Activated T-helper 2 cell treated with anti-CD3 and anti-CD28 coated beads, Interferon-gamma antibody, Interleukin-2, Interleukin-4, amounts not matched to agents 10 μg/mL and 5 μg/mL and 100 μg/mL, durations not matched to agents 14 hours and 24 hours and 36 hours (primary cell): ENCODE measurements at places on chromosomes 7 and 10. TPM values are rescaled to one million over a fixed set of nuclear protein-coding genes. Genes with fewer than 3 reads are reported as not detected.

Gene ARHGEF35
- 3.6 and 4.1 TPM in 2 replicates for total RNA-seq

Gene ELAPOR2
- total RNA-seq, result 2.4 and 2.7 TPM in 2 replicates

Gene ICA1
- total RNA-seq, result 3.9 and 4.8 TPM in 2 replicates

Gene SFTPA1
- not detected in 2 replicates for total RNA-seq

Gene PITRM1
- 76.4 and 84.5 TPM in 2 replicates for total RNA-seq

Gene C10orf95
- total RNA-seq, result 0.32 TPM in 1 of 2 replicates, not detected in the other

Gene KCND2
- not detected in 2 replicates for total RNA-seq

Gene ZNF853
- total RNA-seq, result 0.23 TPM in 2 replicates

Gene CLCN1
- not detected in 2 replicates for total RNA-seq

Gene BBIP1
- total RNA-seq, result 31.5 and 32.7 TPM in 2 replicates

Gene ANKRD2
- total RNA-seq, result 0.18 and 0.57 TPM in 2 replicates
